ENCODE measurements at places on chromosomes 1 and 21.

DNA sequence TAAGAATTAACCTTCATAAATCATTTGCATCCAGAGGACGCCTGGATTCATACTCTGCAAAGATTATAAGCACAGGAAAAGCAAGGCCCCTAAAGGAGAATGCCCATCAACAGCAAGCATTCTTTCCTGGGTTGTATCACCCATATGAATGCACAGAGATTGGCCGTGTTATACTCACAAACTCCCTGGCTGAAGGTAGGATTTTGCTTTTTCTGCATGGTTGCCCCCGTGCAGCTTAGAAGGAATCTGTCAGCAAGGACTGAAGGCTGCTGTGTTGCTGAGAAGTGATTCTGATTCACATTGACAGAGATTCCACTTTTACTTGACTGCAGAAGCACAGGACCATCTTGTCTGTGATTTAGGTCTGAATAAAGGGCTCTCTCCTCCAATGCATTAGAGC is 283.0 kb downstream of the LRRIQ3 start:
- DNase-seq, result no peak

DNA sequence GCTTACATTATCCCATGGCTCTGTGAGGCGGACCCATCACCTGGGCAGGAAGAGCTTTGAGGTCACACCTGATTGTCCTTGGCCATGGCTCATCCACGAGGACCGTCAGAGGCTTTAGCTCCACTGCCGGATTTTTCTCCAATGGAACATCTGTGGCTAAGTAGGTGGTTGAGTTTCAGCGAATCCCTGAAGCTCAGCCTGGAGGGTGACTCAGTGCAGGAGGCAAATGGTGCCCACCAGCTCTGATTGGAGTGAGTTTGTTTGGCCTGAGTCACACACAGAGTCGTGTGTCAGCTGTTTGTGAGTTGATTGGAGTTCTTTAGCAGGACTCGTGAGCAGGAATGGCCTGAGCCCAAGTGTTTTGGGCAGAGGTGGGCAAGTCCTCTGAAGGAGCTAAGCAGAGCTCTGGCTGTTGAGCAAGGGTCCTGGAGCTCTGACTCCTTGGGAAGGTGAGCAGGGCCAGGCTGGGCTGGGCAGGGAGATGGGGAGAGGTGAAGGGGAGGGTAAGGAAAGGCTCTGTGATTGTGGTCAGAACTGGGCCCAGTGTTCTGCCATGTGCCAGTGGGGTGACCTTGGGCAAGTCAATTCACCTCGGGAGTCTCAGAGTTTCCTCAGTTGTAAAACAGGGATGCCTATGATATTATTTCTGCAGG is 2.0 kb downstream of the SLC6A17 start:
- no peak for DNase-seq

- no peak for DNase-seq
These were observed 96.5 kb downstream of the HMGB4 start for GRCh38 chr1:33960188-33960895.

GRCh38 chr1:212238552-212238951 is 46.7 kb upstream of the PPP2R5A start:
- no peak for DNase-seq

GRCh38 chr1:107010582-107010981 is 45.9 kb upstream of the PRMT6 start:
- no peak for DNase-seq

DNA sequence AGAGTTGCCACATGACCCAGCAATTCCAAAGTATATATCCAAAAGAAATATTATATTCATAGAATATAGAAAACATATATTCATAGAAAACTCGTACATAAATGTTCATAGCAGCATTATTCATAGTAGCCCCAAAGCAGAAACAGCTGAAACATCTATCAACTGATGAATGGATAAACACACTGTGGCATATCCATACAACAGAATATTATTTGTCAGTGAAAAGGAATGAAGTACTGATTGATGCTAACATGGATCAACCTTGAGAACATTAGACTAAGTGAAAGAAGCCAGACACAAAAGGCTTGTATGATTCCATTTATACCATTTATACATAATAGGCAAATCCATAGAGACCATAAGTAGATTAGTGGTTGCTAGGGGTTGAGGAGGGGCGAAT is 21.7 kb upstream of the MACF1 start:
- DNase-seq, result no peak

- no peak for DNase-seq
These were observed 56.8 kb downstream of the MTR start for GRCh38 chr1:236851871-236852270.

GRCh38 chr1:59290193-59290949 is 6.5 kb upstream of the FGGY start:
- DNase-seq, result no peak
